ENCODE measurements at places on chromosomes 5 and 9. TPM values are rescaled to one million over a fixed set of nuclear protein-coding genes. Genes with fewer than 3 reads are reported as not detected.

The NR5A1 gene
- total RNA-seq = not detected

The NDFIP1 gene
- total RNA-seq = 39.7 TPM

DNA sequence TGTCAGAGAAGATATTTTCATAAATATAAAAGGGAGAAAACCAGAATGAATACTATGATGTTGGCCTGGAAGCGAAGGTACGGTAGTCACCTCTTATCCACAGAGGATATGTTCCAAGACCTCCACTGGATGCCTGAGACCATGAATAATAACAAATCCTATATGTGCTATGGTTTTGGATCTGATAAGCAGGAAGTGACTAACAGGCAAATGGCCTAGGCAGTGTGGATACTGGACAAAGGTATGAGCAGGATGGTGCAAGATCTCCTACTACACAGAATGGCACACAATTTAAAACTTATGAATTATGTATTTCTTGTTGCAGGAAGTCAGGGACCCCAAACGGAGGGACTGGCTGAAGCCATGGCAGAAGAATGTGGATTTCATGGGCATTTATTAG lies 48.2 kb downstream of the ADAMTS12 start:
- DNase-seq = no peak
- no peaks in the 10 kb centered on the region for H3K4me1 ChIP-seq
- H3K27me3 ChIP-seq = no peaks in the 10 kb centered on the region
- H3K27ac ChIP-seq = no peak overlapping the region

GRCh38 chr5:67493676-67494075 lies 297.1 kb upstream of the CD180 start:
- no peaks in the 10 kb centered on the region for H3K4me1 ChIP-seq
- DNase-seq = peak; percentile 23
- no peak overlapping the region for H3K27ac ChIP-seq
- H3K36me3 ChIP-seq = no peaks in the 10 kb centered on the region

- H3K36me3 ChIP-seq = no peaks in the 10 kb centered on the region
- DNase-seq = no peak
- H3K27ac ChIP-seq = no peak overlapping the region
- H3K4me1 ChIP-seq = no peaks in the 10 kb centered on the region
- no peaks in the 10 kb centered on the region for H3K27me3 ChIP-seq
Observed at GRCh38 chr5:1510151-1510561, 13.6 kb downstream of the LPCAT1 start.

- H3K27me3 ChIP-seq = no peaks in the 10 kb centered on the region
- H3K27ac ChIP-seq = no peak overlapping the region
- no peaks in the 10 kb centered on the region for H3K4me1 ChIP-seq
- no peak for DNase-seq
- H3K4me3 ChIP-seq = no peak overlapping the region
- H3K36me3 ChIP-seq = no peaks in the 10 kb centered on the region
Observed at GRCh38 chr9:76267284-76267652, 127.0 kb downstream of the RFK start.

DNA sequence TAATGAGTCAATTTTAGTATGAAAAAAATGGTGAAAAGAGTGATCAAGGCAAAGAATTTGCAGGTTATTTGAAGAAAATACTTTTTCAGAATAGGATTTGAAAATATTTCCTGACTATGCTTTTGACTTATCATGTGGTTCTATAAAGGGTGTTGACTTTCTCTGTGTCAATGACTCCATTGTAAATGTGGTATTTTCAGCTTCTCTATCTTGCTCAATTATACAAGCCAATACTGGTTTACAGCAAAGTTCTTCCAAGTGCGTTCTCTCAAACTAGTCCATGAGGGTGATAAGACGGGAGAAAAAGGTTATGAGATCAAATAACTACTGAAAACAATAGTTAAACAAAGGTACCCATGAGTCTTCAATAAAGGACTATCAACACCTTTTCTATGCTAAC lies 21.7 kb downstream of the IL33 start:
- H3K27ac ChIP-seq = no peak overlapping the region
- H3K27me3 ChIP-seq = no peaks in the 10 kb centered on the region
- no peaks in the 10 kb centered on the region for H3K36me3 ChIP-seq

- H3K27ac ChIP-seq = no peak overlapping the region
- DNase-seq = no peak
- peaks cover 8% of the 10 kb centered on the region for H3K36me3 ChIP-seq
- H3K4me3 ChIP-seq = no peak overlapping the region
Observed at GRCh38 chr5:103151156-103151555, 31.1 kb downstream of the PPIP5K2 start.
